Stimulated activated naive CD4-positive, alpha-beta T cell (primary cell): ENCODE measurements at places on chromosomes 2 and 18.

DNA sequence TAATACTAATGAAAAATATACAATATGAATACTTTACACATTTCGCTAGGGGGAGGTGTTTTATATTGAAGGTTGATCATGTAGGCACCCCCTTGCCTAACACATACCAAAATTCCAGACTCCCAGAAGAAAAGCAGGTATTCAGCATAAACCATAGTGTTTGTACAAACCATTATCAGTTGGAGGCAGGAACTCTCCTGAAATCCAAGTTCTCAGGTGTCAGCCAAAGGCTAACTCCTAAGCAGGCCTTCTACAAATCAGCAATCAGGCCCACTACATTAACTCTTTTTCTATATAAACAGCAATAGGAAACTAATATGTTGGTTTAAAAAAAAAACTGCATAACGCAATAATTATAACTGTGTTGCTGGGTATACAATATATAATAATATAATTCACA is 44.5 kb downstream of the MAP3K2 start:
- DNase-seq: no peak

- no peak for DNase-seq
These were observed 104.4 kb upstream of the SALL3 start for GRCh38 chr18:78875016-78875777.

GRCh38 chr2:166334805-166335204 is 40.9 kb downstream of the SCN9A start:
- no peak for DNase-seq

DNA sequence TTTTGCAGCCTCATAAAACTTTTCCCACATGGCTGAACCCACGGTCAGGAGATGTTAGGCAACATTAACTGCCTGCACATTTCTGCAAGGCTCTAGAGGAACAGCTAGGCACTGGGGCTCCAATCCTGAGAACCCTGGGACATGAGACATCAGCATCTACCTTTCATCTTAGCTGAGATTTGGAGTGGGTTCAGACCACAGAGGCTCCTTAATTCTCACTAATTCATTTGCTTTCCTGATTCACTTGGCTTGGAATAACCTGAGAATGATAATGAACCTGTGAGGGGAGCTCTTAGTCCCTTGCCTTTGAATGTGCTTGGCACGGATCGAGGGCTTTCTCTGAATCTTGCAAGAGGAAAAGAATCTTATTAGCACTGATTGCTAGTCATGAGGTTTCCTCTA is 266.2 kb downstream of the FIGN start:
- no peak for DNase-seq

DNA sequence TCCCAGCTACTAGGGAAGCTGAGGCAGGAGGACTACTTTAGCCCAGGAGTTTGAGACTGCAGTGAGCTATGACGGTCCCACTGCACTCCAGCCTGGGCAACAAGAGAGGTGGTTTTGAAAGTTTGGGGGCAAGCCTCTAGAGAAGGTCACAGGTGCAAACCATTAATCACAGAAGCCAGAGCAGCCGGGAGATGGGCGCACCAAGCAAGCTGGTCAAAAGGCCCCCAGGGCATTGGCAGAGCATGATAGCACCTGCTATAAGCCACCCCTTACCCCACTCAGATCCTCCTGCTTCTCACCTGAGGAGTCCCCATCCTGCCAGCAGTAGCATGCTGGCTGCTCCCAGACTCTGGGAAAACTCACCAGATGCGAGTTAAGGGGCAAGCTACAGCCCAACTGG is 116.1 kb upstream of the RAB12 start:
- no peak for DNase-seq

- no peak for DNase-seq
These were observed 58.0 kb downstream of the FARP2 start for GRCh38 chr2:241413929-241414580.

- DNase-seq: no peak
These were observed 2.0 kb downstream of the RAPH1 start for GRCh38 chr2:203532957-203533658.

DNA sequence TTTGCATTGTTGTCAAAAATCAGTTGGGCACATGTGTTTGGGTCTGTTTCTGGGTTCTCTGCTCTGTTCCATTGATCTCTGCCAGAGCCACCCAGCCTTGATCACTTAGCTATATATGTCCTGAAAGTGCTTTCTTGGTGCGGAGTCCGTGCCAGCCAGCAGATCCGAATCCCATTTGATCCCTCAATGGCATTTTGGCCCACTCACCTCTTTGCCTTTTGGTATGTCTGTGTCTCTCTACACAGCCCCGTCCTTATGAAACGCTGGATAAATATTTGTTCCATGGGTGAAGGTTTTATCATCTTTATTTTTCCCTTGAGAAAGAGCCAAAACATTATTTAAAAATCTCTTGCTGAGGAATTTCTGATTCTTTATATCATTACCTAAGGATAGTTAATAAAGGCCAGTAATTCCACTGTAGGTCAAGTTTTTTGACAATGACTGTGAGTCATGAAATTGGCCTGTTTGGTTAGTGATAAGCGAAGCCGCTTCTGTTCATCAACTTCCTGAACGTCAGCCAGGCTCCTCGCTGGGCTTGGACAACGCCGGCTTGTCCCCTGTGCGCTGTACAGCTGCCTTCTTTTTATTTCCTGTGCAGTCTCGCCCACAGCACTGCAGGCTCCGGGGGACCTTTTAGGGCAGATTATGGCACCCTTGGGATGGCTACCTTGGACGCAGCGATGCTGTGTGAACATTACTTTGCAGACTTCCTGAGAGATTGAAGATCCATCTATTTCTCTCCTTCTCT is 24.9 kb downstream of the MTCL1 start:
- DNase-seq: no peak

DNA sequence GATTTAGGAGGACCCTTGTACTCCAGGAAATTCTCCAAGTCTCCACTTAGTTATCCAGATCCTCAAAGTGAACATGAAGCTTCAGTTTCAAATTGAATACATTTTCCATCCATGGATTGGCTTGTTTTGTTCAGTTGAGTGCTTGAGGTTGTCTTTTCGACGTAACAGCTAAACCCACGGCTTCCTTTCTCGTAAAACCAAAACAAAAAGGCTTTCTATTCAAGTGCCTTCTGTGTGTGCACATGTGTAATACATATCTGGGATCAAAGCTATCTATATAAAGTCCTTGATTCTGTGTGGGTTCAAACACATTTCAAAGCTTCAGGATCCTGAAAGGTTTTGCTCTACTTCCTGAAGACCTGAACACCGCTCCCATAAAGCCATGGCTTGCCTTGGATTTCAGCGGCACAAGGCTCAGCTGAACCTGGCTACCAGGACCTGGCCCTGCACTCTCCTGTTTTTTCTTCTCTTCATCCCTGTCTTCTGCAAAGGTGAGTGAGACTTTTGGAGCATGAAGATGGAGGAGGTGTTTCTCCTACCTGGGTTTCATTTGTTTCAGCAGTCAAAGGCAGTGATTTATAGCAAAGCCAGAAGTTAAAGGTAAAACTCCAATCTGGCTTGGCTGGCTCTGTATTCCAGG is at the start of gene CTLA4:
TSS of gene CTLA4 (plus strand) at position 211 of the 640 bp plus-strand sequence. CDS start at position 383, 172 bp downstream.
- no peak for DNase-seq

- no peak for DNase-seq
These were observed 244.9 kb downstream of the HDAC4 start for GRCh38 chr2:239155806-239156480.

DNA sequence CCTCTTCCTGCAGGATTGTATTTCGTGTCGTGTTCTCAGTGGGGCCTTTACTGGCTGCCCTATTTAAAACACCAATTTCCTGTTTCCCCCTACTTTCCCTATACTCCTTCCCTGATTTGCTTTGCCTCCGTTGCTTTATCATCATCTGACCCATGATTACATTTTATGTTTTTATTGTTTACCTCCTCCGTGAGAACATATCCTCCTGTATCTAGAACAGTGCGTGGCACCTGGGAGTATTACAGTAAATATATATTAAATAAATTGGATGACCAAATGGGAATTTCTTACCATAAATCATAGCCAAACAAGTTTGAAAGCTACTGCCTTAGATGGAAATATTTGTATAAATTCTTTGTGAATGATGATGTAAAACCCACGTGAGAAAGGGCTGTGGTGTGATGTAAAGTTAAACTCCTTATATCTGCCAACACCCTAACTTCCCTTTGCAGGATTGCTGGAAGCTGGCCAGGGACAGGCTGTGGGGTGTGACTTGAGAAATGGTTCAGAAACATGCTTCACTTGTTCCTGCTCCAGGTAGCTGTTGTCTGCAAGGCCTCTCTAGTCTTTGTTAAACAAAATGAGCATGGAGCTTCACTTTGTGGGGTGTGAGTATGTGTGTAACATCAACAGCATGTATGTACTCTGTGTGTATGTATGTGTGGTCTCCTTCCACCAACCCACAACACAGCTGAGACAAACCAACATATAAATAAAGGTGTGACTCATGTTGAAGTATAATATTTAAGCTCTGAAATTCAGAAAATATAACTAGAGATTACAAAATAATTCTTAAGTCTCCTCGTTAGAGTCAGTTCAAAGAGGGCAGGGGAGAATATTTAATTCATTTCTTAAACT is 40.3 kb downstream of the LHCGR start:
- DNase-seq: no peak

GRCh38 chr2:143530758-143531157 is 401.5 kb downstream of the ARHGAP15 start:
- no peak for DNase-seq

- no peak for DNase-seq
These were observed 119.9 kb downstream of the ETAA1 start for GRCh38 chr2:67516899-67517530.

DNA sequence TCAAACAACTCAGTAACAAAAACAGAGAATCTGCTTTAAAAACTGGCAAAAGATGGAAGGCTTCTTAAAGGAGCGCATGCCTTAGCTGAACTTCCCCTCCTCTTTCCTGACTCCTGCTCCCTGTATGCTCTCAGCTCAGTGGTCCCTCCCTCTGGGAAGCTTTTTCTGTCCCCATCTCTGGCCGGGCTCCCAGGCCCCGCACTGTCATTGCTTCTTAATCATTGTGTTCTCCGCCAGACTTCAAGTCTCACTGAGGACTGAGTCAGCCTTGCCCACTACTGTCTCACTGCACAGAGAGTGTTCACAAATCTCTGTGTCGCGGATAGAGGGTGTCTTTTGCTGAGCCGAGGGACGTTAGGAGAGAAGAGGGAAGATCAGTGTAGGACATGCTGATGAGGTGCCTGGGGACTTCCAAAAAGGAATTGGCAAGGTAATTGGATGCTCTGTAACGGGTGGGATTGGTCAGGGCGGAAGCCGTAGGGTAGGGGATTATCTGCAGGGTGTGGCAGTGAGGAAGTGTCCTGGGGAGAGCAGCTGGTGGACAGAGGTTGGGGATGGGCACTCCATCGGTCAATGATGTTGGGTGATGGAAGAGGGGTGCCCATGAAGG is 16.2 kb downstream of the TOGARAM2 start:
- no peak for DNase-seq

DNA sequence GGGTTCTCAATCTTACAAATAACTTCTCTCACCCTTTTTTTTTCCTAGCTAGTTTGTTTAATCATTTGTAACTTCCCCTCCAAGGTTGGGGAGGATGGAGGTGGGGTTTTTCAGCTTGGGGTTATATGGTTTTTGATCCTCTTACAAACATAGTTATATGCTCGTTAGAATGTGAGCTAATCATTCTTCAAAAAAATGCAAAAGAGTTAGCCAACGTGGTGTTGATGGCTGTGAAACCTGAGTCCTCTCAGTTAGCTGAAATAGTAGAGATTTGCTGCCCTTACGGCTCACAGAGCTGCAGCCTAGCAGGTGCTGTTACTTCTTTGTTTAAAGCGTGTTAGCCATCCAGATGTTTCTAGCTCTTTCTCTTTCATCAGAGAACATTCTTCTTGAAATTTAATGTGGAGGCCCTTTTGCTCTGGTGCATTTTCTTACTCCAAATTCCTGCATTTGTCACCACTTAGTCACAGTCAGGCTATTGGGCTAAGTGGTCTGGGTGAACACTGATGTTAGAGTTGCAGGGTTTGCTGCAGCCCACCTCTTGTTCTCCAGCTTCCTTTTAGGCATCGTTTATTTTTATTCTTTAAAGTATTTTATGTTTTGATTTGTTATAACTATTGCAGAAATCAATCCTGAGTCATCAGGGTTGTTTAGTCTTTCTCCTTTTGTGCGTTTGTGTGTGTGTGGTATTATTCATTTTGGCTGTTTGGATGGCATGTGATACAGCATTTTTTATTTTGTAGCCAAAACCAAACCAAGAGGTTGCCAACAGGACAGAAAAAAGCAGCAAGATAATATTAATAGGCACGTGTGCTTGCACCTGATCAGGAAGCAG is 41.1 kb downstream of the LIMS1 start:
- DNase-seq: no peak

- DNase-seq: no peak
These were observed 50.6 kb upstream of the TFCP2L1 start for GRCh38 chr2:121335294-121336290.

- no peak for DNase-seq
These were observed 138.9 kb upstream of the APCDD1 start for GRCh38 chr18:10315522-10315921.

DNA sequence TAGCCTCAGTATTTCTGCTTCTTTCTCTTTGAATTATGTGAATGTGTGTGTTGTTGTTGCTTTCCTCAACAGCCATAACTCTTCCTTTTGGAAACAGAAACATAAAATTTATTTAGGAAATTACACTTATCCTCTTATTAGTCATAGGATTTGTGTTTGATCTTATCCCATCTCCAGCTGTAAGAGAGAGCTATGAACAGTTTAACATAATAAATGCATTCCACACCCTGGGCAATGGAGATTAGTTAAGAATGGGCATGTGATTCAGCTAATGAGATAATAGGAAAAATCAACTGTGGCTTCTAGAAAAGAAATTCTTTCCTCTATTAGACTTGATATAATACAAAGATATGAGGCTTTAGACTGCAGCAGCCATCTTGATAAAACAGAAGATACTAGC is 55.0 kb downstream of the SCN7A start:
- no peak for DNase-seq

GRCh38 chr2:235963853-235964577 is 204.2 kb downstream of the GBX2 start:
- no peak for DNase-seq

- DNase-seq: no peak
These were observed 14.6 kb downstream of the PASK start for GRCh38 chr2:241134711-241135110.

- no peak for DNase-seq
These were observed 295.1 kb downstream of the GALR1 start for GRCh38 chr18:77544792-77545191.

- DNase-seq: no peak
These were observed at the start of gene PROM2 for GRCh38 chr2:95274291-95275150. TSS of gene PROM2 (plus strand) at chr2:95274449. CDS start at chr2:95274586, 137 bp downstream.

DNA sequence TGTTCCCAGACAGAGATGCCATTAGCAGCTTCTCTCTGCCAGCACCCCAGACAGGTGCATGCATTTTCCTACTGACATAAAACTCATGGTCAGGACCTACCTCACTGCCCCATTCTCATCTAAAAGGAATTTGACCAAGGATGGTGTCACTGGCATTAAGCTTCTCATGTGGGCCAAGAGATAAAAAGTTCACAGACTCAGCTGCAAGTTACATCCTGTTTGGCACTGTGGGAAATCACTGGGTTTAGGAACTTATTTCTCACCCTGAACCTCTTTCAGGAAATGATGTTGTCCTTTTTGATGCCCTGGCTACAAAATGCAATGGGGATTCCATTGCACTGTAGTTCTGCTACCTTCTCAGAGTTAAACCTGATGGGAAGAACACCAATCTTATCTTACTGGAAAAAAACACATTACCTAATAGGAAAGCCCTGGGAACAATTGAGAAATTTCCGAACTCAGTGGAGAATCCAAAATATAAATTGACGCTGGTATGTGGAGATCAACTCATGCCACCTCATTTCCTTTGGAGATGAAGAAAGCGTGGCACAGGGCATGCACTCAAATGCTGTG is 252.1 kb upstream of the COPS8 start:
- no peak for DNase-seq
